ENCODE measurements at places on chromosomes 13 and 19.

DNA sequence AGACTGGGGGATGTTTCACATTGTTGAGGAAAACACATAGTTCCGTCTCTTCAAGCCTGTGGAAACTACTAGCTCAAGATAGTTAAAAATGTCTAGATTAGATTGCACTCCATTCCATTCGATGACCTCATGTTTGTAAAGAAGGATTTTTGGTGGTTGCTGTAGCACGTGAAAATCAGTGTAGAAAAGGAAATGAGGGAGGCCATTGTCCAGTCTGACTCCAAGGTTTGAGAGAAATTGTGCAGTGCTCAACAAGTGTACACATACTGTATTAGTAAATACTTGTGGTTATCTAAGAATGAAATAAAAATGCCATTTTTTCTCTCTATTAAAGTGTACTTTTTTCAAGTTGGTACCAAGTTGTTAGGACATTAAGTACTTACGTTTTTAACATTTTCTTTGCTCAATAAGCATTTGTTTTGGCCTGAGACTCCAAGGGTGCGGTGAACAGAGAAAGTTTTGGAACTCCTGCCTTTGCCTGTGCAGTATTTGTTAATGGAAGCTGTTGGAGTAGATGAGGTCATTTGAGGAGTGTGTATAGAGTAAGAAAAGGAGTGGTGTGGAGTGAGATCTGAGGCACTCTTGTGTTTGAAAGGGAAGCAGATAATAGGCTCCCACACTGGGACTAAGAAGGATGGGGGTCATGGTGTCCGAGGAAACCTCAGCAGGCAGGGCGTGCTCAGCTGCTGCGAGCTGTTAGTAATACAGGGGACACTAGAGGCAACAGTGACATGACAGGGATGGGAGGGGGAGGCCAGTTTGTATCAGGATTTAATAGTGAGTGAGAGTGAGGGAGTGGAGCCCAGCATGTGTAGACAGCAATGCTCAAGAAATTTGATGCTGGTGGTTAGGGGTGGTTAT, 4.4 kb downstream of the WASF3 start:
- DNase-seq, result peak; percentile 64

GRCh38 chr19:45767881-45768654, 984 bp downstream of the SIX5 start:
- peak; percentile 72 for DNase-seq

GRCh38 chr13:104011505-104012241, 945.5 kb upstream of the SLC10A2 start:
- no peak for DNase-seq

DNA sequence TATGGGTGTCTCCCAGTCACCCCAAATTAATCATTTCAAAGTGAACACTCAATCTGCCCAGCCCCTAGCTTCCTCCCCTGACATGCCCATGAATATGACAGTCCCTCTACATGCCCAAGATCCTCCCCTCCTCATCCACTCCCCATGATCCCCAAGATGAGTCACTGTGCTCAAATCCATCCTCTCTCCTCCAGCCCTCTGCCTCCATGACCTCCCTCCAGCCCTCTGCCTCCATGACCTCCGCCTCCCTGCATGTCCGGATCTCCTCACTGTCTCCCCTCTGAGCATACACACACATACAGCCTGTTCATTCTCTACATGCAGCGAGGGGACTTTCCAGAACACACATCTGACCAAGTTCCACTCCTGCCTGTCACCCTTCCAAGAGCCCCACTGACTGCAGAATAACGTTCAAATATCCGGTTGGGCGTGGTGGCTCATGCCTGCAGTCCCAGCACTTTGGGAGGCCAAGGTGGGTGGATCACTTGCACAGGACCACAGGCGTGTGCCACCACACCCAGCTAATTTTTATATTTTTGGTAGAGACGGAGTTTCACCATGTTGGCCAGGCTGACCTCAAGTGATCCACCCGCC, 18.4 kb upstream of the FEM1A start:
- no peak for DNase-seq

DNA sequence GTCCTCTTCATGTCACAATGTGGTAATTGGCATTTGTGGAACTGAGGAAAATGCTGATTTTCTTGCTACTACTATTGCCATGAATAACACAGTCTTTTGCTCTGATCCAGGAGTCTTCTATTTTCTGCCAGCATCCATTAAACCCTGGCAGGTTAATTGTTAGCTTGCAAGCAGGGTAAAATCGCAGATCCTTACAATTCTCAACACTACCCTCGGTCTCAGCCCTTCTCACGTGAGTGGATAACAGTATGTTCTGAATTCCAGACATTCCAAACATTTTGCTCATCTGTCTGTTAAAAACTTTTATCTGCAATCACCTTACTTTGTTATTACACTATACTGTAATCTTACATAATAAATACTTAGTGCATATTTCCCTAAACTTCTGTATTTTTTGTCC, 251.3 kb upstream of the ATXN8OS start:
- peak; percentile 35 for DNase-seq

DNA sequence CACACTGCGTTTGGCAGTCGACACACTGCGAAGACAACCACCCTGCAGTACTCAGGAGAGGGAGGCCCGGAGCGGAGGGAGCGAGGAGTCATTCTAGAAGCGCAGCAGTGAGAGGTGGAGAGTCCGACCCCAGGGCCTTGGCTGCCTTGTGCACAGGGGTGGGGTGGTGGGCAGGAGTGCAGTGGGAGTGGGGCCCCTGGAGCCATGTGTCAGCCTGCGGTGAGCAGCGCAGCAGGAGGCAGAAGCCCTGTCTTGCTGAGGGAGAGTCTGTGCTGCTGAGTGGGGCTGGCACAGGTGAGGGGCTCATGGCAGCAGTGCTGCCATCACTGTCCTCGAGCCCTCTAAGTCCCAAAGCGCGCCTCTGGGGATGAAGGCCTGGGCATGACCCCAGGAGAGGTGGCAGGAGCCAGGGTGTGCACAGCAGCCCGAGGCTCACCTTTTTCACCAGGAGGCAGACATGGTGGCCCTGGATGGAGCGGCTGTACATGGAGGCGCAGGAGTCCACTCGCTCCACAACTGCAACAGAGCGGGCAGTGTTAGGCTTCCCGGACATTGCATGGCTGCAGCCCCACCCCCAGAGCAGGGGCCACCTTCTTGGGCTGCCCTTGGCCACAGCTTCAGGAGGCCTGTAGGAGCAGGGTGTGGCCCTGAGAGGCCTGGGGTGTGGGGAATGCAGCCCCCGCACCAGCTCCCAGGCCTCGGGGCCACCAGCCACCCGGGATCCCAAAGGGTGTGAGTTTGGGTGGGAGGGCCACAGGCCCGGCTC, 11.7 kb downstream of the IZUMO4 start:
- no peak for DNase-seq

DNA sequence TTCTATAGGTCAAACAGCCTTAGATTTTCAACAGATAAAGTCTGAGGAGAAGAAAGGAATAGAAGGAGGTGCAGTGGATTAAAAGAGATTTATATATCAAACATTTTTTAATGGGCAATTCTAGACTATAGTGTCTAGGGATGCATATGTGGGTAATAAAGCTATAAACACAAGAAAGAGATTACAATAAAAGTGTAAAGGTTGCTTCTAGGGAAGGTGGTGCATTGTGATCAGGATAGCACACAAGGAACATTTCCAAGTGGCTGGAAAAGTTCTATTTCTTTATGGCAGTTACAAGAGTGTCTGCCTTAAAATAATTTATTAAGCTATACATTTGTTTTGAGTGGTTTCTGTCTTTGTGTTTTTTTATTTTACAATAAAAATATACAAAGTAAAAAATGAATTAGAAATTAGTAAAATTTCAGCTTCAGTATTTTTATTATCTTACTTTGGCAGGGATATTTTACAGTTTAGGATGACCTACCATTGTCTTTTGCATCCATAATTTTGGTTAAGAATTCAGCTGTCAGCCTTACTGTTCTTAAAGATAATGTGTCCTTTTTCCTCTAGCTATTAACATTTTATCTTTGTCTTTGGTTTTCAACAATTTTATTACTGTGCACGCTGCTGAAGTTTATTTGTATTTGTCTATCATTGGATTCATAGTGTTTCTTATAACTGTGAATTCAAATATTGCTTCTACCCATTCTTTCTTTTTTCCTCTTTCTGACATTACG, 221.8 kb downstream of the LACC1 start:
- no peak for DNase-seq

DNA sequence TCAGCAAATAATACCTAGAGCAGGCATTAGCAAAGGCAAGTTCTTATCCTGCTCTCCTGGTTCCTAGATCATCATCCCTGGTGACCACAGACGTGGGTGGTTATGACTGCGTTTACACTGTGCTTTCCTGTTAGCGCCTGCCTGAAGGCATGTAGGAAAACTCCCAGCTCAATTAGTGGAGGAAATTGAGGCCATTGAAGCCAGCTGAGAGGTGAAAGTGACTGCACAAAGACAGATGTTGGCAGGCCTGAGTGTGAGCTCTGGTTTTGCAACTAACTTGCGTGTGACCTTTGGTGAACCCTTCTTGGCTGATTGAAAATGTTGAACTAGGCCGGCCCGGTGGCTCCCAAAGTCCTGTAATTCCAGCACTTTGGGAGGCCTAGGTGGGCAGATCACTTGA, 17.5 kb upstream of the NWD1 start:
- DNase-seq, result no peak

DNA sequence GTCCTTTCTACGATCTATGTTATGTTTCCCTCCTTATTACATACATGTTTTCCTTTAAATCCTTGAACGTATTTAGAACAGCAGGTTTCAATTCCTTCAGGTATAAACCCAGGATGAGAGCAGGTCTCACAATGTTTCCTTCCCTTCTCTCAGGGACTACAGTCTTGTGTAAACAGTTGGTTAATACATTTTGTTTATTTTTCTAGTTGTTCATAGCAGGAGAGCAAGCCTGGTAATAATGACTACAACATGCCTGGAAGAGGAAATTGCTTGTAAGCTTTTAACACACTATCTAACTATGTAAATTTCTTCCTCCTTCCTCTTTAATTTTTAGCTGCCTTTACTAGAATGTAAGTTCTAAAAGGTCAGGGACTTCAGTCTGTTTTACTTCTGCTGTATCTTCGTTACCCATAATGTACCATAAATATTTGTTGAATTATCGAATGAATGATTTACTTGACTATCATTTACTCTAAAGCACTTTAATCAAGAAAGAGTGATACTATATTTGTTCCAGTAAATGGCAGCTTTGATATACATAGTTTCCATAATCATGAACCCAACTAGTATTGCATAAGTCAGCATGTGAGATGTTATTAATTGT, 28.9 kb upstream of the TNFRSF19 start:
- no peak for DNase-seq

- no peak for DNase-seq
Observed at GRCh38 chr13:49369866-49370265, 74.0 kb downstream of the CAB39L start.

- no peak for DNase-seq
Observed at GRCh38 chr13:92806215-92806614, 420.4 kb upstream of the GPC6 start.

- DNase-seq, result no peak
Observed at GRCh38 chr13:97445522-97446187, 11.7 kb downstream of the RAP2A start.

GRCh38 chr19:49997709-49998108, 27.5 kb downstream of the VRK3 start:
- DNase-seq, result peak; percentile 42

DNA sequence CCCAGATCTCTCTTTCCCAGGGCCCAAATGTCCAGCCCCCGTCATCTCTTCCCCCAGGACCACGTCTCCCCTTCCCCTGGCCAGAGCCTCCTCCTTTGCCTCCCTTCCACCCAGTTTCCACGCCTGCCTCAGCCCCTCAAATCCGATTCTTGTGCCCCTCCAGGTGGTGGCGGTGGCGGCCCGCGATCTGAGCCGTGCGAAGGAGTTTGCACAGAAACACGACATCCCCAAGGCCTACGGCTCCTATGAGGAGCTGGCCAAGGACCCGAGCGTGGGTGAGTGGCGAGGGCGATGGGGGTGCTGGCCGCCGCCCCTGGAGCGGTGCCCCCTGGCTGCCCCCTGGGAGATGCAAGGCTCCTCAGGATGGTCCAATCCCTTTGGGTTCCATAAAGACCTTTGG, 1.3 kb downstream of the DHDH start:
- DNase-seq, result no peak

- DNase-seq, result no peak
Observed at GRCh38 chr19:55077106-55077505, 1.4 kb downstream of the EPS8L1 start.

- no peak for DNase-seq
Observed at GRCh38 chr13:38941353-38941945, 49.2 kb downstream of the STOML3 start.

DNA sequence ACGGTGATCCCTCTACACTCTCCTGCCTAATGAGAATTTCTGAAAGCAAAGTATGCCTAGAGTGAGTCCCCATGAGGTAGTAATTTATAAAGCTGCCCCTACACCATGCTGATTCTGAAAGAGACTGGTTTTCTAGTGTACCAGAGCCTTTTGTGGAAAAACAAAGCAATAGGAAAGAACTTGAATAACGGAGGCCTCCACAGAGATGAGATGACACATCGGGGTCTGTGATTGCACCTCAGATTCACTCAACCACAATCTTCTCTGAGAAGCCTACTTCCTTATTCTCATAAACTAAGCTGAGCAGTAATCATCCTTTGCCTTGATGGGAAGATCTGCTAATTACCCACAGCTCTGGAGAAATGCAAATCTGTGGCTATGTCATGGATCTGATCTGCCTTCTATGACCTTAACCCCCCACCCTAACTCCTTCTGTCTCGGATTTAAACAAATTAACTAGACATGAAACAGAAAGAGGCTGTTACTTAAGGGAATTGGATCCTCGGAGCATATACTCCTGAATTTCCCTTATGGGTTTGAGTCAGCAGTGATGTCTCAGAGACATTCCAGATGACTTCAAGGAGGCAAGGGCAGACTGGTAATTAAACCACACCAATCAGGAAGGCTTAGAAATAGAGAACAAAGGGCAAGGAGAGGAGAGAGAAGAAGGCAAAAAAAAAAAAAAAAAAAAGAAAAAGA, 128.0 kb downstream of the DCT start:
- no peak for DNase-seq

GRCh38 chr19:13977803-13978202, 25.5 kb downstream of the DCAF15 start:
- DNase-seq, result no peak

DNA sequence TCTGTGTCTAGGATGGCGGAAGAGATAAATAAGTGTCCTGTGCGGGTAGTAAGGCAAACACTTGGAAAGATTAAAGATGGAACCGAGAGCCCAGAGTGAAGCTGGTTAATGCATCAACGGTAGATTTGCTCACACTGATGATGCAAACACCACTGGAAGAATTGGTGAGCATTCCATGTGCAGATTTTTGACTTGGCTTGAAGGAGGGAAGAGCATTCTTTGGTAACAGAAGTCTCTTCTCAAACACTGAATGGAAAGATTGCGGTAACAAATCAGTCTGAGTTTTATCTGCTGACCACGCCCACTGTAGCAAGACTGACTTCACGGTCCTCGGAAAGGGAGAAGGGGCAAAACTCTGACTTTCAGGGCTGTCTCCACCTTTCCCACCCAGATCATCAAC, 112.5 kb downstream of the COL4A1 start:
- no peak for DNase-seq

All from endothelial cell of umbilical vein (primary cell).